ENCODE measurements at places on chromosomes 5 and 9.
A peak's percentile ranks its signal among the peaks of the same experiment; 100 is the strongest.

DNA sequence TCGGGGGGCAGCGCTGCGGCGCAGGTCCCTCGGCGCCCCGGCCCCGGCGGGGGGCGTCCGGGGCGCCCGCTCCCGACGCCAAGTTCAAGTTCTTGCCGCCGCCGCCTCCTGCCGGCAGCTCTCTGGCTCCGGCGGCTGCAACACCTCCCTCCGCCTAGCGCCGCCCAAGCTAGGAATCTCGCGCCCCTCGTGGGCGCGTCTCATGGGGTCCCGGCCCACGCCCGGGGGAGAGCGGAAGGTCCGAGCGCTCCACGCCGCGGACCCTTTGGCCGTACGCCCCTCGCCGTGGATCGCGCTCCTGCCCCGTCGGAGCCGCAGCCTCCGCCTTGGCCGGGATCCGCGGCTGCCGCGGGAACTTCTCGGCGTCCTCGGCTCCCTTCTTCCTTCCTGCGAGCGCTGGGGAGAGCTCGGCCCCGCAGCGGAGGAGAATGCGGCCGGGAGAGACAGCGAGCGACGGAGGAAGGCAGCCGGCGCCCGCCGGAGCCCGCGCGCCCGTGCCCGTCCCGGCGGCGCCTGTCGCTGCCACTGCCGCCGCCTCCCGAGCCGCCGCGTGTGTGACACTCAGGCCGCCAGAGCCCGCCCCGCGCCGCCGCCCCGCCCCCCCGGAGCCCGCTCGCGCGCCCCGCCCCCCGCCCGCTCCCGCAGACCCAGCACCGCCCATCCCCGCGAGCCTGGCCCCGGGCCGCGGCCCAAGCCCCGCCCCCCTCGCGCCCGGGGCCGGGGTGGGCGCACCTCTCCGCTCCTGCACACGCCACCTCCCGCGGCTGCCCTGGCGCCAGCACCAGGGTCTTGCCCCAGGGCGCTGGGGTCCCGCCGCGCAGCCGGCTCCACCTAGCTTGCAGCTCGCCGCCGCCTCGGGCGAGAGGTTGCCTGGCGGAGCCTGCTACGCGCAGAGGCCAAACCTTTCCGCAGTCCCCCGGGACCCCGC, at the start of gene SHB:
SHB (minus strand) TSS at position 527 of the 928 bp plus-strand sequence. CDS start 582 bp downstream, outside the sequence.
- peak; percentile 27 for DNase-seq

DNA sequence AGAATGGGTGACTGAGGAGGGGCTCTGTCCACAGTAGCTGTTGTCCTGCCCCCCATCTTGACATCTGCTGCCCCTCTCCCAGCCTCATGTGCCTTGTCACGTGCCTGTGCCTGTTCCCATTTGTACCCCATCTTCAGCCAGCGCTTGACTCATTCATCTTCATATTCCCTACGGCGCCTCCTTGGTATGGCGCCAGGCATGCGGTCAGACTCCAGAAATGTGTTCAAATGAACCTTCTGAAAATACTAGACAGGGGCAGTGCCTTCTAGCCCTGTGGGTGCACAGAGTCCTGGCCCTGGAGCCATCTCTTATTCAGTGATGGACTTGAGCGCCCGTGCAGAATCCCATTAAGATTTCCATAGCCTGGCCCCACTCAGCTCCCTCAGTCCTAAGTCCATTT, 46.2 kb downstream of the CFAP77 start:
- DNase-seq: no peak

DNA sequence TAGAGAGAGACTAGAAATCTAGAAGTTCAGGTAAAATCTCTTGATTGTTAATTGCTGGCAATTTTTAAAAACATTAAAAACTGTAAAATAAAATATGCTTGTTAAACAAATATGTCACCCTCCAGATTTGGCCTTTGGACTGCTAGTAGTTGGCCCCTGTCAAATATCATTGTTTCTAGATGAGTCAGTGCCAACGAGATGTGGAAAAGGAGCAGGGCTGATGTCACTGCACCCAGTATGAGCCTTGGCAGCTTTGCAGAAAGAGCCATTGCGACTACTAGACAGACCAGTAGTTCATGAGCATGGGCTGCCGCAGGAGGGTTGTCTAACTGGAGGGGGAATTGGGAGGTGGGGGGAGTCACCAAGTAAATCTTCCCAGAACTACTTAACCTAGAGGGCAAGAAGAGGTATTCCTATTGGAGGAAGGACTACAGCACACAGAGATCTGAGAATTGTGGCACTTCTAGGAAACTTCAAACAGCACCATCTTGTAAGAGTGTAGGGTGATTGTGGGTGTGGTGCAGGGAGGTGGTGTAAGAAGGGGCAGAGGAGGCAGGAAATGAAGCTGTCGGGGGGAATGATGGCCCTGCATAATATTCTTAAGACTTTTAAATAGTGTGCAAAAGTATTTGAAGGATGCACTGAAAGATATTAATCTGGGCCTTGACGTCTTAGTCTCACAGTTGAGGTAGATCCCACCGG, 7.1 kb upstream of the DOCK2 start:
- peak; percentile 88 for DNase-seq

DNA sequence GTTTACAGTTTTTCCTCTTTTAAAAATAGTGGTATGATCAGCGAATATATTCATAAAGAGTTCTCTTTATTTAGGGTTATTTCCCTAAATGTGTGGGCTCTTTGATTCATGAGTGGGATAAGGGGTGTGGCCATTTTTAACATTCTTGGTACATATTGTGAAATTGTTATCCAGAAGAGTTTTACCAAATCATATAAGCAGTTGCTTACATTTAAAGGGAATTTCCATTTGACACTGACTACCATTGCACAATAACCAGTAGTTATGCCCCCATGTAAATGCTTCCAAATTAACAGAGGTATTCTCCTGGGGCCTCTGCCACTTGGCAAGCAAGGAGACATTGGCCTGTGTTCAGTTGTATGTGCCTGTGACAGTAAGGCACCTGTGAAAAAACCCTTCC, 27.2 kb downstream of the SLC25A48 start:
- DNase-seq: no peak

DNA sequence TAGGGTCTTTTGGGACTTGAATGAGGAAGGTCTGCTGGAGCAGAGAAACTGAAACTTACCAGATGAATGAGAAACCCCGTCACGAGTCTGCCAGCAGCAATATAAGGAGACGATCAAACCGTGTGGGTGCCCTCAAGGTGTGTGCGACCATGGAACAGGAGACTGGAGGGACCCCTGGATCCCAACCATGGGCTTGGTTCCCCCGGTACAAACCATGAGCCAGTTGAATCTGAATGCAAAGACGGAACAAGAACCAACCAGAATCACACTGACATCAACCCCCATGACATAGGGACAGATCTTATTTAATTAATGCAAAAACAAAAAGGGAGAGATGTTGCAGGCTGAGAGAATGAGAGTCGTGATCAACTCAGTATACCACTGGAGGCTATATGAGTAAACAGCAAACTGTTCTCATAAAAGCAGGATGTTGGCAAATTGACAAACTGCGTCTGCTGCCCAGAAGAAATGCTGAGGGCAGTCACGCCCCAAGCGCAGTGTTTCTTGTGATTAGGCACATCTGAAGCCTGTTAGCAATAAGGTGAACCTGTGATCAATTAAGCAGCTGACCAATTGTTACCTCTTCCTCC, 475.5 kb upstream of the ACO1 start:
- no peak for DNase-seq

GRCh38 chr9:129111528-129112151, 425 bp downstream of the PTPA start:
- DNase-seq: peak; percentile 5

DNA sequence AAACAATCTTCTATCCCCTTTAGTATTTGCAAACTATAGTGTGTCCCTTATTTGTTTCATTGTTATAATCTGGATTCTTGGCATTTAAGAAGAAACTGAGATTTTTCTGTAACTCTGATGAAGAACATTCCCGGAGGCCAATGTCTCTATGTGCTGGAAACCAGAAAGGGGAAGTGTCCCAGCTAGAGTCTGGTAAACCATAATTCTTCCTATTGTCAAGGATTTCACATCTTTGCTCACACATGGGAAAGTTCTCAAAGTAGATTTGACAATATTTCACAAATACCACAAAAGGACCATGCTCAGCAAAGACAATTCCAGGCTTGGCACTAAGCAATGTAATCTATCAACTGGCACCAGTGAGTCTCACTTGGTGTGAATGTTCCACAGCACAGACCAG, 146.8 kb downstream of the MUSK start:
- DNase-seq: no peak

DNA sequence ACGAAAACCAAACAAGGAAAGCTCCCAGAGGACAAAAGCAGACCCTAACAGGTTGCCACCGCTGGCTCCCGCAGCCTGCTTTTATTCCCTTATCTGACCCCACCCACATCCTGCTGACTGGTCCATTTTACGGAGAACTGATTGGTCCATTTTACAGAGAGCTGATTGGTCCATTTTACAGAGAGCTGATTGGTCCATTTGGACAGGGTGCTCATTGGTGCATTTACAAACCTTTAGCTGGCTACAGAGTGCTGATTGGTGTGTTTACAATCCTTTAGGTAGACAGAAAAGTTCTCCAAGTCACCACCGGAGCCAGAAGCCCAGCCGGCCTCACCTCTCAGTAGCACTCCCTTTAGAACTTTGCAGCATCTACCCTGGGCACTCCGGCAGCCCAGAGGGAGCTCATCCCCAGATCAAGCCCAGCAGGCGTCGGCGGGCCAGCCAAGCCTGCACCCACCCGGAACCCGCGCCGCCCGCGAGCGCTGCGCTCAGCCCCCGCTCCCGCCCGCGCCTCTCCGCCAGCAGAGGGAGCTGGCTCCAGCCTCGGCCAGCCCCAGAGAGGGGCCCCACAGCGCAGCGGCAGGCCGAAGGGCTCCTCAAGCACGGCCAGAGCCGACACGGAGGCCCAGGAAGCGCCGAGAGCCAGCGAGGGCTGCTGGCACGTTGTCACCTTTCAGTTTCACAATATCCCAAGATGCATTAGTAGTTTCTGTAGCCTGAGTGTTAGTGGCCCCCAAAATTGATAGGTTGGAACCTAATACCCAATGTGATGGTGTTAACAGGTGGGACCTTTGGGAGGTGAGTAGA, 35.3 kb upstream of the CLPTM1L start:
- no peak for DNase-seq

- DNase-seq: peak; percentile 11
Measured at GRCh38 chr9:93060746-93061259, 2.3 kb downstream of the SUSD3 start.

GRCh38 chr9:117681888-117682287, 22.3 kb upstream of the TLR4 start:
- no peak for DNase-seq

DNA sequence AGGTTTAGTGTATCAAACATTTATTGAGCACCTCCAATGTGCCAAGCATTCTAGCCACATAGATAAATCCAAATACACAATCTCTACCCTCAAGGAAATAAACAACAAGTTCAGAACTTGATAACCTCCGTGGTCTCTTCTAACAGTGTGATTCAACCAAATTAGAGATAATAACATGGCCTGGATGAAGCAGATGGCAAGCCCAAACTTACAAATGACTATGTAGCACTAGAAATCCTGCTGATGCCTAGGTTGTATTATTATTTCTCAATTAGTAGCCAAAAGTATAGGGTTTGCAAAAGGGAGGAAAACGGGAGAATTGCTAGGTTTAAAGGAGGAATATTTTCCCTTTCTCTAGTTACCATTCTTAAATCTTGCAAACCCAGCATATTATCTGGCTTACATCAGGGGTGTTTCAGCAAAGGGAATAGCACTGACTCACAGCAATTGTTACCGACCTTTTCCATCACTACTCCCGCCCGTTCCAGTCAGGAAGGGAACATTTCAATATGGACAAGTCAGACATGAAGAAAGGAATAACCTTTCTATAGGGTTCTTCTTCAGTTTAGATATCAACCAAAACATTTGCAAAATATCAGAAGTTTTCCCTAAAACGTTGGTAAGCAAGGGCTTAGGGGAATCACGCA, 2.3 kb downstream of the DPYSL3 start:
- DNase-seq: peak; percentile 59

GRCh38 chr9:33924978-33925797, 108.2 kb downstream of the UBE2R2 start:
- peak; percentile 60 for DNase-seq

- DNase-seq: peak; percentile 58
Measured at GRCh38 chr5:62460578-62460983, 48.0 kb downstream of the IPO11 start.

DNA sequence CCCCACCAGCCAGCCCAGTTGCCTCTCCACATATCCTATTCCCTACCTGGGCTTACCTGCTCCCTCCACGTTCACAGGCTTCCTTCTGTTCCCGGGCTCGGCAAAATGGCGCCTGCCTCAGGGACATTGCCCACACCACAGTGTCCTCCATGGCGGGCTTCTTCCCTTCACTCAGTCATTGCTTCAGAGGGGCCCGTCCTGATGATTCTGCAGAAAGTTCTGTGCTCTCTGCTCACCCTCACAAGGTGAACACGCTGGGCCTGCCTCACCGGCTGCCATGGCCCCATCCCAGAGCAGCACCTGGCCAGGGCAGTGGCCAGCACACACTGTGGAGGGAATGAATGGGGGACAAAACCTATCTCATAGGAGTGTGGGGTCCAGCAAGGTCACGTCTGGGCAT, 313.0 kb downstream of the GADD45G start:
- no peak for DNase-seq

- peak; percentile 4 for DNase-seq
Measured at GRCh38 chr5:120806202-120806601, 342.1 kb downstream of the PRR16 start.

GRCh38 chr5:4630031-4630430, 510.1 kb upstream of the ADAMTS16 start:
- DNase-seq: no peak

- no peak for DNase-seq
Measured at GRCh38 chr9:114271556-114272510, 51.1 kb upstream of the ORM1 start.

DNA sequence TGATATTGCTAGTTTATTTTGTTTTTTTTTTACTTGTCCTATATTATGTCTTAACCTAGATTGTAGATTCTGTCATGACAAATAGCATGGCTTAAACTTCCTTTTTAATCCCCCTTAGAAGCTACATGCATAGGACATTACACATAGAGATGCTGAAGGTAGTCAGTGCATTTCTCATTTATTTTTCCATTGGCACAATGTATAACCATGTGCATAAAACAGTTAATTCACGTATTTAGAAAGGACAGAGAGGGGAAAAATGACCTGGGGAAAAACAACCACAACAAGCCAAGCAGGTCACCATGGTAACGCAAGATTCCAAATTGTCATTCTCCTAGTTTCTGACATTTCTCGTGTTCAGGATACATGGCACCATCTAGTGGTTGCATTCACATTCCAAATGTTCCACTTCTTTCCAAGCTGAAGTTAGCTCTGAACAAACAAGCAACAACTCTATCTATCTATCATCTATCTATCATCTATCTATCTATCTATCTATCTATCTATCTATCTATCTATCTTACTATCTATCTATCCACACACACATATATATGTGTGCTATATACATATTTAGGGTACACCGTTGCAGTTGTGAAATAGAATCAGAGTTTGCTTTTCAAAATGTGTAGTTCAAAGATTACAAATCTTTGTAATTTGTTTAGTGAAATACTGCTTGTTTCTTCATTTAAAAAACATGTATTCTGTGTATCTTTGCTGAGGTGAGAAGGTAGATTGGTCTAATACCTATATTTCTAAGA, 487.2 kb upstream of the ST8SIA4 start:
- DNase-seq: peak; percentile 41
